ENCODE measurements at places on chromosomes 16 and 17. TPM values are rescaled to one million over a fixed set of nuclear protein-coding genes. Genes with fewer than 3 reads are reported as not detected.

GRCh38 chr16:58409316-58409973, 17.2 kb downstream of the GINS3 start:
- DNase-seq: peak; percentile 52

OSBPL7 gene
- total RNA-seq: 15.0 TPM

MYO1C gene
- 213 TPM for total RNA-seq

DNA sequence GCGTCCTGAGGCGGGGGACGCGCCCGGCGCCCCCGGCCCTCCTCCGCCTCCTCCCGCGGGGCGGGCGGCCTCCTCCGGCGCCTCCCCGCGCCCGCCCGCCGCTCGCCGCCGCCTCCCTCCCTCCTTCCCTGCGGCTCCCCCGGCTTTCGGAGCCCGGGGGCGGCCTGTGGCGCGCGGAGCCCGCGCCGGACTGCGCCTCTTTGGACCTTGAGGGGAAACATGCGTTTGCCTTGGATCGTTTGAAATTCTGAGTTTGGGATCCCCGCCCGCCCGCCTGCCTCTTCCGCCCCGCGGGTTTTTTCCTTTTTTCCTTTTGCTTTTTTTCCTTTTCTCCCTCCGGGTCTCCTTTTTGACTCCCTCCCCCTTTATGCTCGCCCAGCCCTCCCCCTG, 390 bp downstream of the ZNRF1 start:
- DNase-seq: peak; percentile 54

DNA sequence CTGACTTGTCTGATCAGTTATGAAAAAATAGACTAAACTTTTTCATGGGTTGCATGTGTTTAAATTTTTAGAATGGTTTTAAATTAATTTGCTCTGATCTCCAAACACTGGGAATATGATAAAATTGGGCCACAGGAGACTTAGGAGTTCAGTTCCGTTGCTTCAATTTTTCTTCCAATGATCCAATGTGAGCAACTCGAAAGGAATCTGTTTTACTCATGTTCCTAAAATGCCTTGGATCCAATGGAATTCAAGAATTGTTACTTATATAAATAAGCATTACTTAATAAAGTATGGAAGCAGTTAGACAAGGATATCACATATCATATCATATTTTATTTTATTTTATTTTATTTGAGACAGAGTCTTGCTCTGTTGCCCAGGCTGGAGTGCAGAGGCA, 56.0 kb upstream of the NACA2 start:
- no peak for DNase-seq

- peak; percentile 60 for DNase-seq
Observed at GRCh38 chr17:34146440-34147043, 108.5 kb upstream of the CCL2 start.

ZDHHC1 gene
- total RNA-seq: 18.9 TPM

DNA sequence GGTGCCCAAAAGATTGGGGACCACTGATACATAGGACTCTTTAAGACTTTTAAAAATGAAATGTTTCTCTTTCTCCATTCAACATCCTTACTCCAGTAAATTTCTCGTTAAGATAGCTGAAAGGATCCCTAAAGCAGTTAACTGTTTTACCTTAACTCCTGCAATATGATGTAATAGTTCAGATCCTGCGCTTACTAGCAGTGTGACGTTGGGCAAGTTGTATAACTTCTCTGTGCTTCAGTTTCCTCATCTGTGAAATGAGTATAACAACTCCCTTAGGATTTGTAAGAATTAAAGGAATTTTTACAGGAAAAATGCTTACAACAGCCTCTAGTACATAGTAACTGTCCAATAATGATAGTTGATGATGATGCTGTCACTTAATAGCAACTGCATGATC, 158.9 kb downstream of the TANC2 start:
- no peak for DNase-seq

GRCh38 chr17:17813055-17813724, 23.6 kb downstream of the SREBF1 start:
- no peak for DNase-seq

- DNase-seq: peak; percentile 91
Observed at GRCh38 chr17:40121181-40122135, at the start of gene MSL1. Gene MSL1, plus strand, starts transcription at chr17:40121971. Its CDS starts 642 bp downstream, at chr17:40122613.

DNA sequence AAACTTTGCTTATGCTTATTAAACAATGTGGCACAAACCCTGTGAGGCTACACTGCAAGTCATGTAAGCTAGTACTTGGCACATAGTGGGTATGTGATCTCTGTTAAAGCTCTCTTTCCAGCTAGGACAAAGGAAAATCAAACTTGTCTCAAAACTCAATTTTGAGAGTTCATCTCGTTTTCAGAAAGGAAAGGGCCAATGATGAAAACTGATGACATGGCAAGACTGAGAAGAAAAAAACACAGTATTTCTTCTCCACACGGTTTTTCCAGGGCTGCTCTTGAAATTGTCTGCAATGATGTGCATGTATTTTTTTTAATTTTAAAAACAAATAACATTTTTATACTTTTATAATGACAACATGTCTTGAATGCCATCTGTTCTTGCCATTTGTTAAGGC, 389.8 kb downstream of the CA10 start:
- DNase-seq: no peak

- DNase-seq: no peak
Observed at GRCh38 chr16:24853830-24854229, 8.1 kb downstream of the SLC5A11 start.

NPIPB9 gene
- 5.5 TPM for total RNA-seq
